HFF-Myc (cell line): ENCODE measurements at places on chromosomes 1 and 21.
A peak's percentile ranks its signal among the peaks of the same experiment; 100 is the strongest.

DNA sequence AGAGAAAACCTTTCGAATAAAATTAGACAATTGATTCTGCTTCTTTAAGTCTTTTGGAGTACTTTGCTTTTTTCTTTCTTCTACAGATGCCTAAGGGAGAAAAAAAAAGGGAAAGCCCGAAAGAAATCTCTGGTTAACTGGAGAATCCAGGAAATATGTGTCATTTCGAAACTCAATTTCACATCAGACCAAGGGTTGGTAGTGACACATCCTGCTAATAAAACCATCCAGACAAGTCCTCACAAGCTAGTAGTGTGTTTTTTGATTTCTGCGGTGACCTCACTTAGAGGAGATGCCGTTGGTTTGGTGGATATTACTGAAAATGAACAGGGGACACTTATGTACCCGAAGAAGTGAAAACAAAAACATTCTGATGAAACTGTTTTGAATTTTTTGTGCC, 726.5 kb upstream of the ADAMTS5 start:
- no peak for DNase-seq

- no peak for DNase-seq
These were observed 9.7 kb downstream of the SFT2D2 start for GRCh38 chr1:168235548-168235885.

DNA sequence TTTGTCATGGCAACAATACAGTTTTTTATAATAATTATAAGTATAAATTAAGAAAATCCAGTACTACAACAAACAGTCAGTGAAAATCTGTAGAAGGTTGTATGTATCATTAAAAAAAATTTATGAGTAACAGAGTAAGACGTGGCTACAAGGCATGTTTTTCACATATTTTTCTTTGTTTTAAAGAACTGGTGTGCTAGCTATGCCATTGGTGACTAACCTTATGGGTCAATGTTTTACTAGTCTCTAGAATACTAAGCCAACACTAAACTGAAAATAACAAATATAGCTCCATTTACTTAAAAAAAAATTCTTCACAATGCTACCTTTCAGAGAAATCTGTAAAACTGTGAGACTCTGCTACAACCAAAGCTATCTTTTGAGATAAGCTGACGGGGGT, 261.5 kb downstream of the ADGRL2 start:
- DNase-seq = no peak

GRCh38 chr1:64750875-64751274, 6.0 kb downstream of the RAVER2 start:
- DNase-seq = no peak

DNA sequence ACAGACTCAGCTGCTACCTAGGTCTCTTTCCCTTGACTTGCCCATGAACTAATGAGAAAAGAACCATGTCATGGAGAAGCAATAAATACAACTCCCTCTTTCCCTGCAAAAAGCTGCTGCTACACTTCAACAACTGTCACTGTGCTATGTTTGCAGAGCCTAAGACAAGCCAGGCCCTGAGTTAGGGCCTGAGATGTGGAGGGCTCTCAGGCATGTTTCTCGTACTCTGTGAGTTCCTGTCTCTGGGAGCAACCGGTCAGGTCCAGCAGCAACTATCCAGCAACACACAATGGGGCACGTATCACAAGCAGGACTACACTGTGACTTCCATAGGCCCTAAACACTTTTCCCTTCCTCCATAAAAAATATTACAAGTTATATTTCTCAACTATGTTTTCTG, 91.7 kb downstream of the JAK1 start:
- DNase-seq = no peak

DNA sequence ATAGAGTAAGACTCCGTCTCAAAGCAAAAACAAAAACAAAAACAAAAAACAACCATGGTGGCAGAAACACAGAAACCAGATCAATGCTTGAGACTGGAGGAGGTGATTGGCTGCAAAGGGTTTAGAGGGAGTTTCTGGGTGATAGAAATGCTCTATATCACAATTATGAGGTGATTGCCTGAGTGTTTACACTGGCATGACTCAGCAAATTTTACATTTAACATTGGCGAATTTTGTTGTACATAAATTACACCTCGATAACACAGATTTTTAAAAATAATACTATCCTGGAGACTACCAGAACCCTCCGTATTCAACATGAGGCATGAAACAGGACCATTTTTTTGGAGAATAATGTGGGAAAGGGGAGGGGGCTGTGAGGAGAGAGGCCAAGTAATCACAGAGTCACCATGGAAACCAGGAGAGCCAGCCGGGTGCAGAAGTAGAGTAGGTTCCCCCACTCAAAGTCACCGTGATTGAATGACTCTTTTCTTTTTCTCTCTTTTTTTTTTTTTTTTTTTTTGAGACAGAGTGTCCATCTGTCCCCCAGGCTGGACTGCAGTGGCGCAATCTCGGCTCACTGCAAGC, 24.3 kb downstream of the HEYL start:
- DNase-seq = no peak

GRCh38 chr1:93549811-93550210, 101.9 kb downstream of the FNBP1L start:
- no peak for DNase-seq

GRCh38 chr1:116908820-116909511, 750 bp upstream of the PTGFRN start:
- DNase-seq = no peak

DNA sequence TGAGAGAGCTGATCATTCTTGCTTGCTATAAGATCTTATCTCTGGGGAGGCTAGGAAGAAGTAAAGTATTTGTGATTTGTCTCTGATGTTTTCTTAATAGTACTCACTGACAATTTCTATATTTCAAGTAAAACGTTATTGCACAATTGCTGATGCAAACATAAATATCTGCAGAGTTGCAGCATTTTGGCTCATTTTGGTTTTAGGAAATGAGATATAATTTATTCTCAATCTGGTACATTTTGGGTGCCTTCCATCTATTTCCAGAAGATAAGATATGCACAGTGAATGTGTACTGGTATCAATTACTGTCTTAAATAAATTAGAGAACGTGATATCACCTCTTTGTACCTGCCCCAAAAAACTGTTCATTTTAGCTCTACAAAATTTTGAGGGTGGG, 1431.5 kb downstream of the BRINP3 start:
- DNase-seq = no peak

DNA sequence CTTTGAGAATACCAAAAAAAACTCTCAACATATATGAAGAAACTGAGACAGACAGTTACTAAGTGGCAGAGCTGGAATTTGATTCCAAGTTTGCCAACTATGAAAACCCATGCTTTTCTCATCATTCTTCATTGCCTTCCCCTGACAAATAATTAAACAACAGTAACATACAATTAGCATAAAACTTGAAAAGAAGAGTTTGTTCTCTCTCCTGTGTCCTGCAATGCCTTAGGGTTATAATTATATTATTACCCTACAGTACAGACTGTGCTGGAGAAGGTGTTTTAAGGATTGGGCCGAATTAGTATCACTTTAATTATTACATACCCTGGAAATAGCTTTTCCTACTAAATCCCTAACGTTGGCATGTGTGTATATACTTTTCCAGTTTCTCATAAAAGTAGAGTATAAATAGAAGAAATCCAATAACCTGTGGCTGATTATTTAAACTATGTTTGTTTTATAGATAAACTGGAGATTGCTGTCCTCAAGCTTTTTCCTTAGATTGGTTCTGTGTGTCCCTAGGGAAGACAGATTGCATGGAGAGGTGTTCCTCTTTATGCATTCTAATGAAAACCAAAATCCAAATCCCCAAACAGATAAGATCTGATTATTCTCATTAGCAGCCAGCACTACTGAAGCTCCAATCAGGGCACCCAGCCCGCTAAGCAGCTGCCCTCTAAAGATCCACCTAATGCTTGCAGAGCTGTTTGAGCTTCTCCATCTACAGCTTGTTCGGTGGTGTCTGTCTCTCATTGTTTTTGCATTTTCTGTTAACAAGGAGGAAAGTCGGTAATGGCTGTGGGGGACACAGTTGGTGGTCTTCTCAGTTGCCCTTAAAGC, 156.3 kb downstream of the TM2D1 start:
- no peak for DNase-seq

- DNase-seq = no peak
These were observed 6.7 kb upstream of the PTGER3 start for GRCh38 chr1:71054281-71054731.

DNA sequence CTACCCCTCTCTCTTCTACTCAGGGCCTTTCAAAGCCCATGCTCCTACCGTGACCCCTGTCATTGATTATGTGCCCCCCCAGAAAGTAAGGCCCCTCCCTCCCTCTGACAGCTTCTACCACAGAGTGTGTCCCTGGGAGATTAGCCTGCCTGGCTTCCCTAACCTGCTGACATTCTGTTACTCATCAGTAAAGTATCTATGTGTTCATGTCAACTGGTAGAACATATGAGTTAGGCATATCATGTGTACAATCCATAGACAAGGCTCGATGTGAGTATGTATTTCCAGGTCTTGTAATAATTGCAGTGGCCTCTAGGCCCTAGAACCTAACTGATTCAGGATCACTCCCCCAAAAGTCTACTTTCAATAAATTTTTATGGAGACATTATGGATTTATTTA, 120.0 kb downstream of the GIPC2 start:
- DNase-seq = no peak

DNA sequence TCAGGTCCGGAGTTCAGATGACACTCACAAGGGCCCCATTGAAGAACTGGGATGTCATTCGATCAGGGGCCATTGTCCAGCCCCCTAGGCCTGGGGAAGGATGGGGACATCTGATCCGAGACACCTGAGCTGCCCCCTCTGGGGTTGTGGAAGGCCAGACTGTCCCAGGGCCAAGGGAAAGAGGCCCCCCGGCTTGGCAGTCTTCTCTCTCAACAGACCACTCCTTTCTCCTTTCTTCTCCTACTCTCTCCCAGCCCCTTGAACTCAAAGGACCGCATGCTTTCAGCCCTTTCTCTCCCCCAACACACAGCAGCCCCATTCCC, 1.1 kb downstream of the S100A1 start:
- DNase-seq = no peak

- no peak for DNase-seq
These were observed 9.5 kb upstream of the TAS1R2 start for GRCh38 chr1:18868801-18869424.

DNA sequence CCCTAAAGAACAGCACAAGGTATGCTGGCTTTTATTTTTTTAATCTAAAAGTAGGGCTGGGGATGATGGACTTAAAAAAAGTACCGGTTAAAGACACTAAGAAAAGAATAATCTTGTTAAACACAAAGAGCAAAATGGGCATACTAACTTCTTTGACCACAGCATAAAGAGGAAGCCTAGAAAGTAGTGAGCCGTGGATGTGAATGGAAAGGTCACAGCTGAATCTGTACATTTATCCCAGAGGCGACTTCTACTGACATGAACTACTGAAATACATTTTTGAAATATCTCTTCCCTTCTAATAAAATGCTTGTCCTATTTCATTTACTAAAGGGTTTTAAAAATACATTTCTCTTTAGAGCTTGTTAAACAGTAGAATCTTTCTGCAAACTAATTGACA, 140.7 kb downstream of the SLC45A1 start:
- no peak for DNase-seq

- DNase-seq = no peak
These were observed 9.9 kb upstream of the CTBS start for GRCh38 chr1:84584126-84584525.

DNA sequence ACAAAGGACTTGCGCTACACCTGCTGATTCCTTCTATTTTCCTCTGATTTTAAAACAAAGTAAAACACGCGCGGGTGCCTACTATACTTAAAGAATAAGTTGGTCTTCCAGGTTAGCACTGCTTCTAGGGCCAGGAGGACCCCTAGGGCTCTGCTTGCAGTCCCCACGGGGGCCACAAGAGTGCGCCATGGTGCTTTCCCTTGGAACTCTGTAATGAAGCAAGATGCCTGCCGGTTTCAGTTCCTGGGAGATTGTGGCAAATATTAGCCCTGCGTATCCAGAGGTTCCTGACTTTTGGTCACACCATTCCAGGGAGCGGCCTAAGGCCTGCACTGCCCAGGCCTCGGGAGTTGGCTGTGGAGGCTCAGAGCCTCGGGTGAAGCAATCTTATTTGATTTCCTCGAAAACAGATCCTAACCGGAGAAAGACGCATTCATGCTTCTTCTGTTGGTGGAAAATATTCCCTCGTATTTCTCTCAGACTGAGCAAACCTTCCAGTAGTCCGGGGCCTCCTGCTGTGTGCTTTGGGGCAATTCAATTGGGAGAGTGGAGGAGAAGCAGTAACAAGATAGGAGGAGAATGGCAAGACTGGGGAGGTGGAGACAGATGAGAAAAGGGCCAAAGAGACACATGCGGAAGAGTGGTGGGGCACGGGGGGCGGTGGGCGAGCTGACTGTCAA, 25.3 kb downstream of the ADAM30 start:
- no peak for DNase-seq

GRCh38 chr1:28306301-28306949, 22.4 kb upstream of the MED18 start:
- no peak for DNase-seq

DNA sequence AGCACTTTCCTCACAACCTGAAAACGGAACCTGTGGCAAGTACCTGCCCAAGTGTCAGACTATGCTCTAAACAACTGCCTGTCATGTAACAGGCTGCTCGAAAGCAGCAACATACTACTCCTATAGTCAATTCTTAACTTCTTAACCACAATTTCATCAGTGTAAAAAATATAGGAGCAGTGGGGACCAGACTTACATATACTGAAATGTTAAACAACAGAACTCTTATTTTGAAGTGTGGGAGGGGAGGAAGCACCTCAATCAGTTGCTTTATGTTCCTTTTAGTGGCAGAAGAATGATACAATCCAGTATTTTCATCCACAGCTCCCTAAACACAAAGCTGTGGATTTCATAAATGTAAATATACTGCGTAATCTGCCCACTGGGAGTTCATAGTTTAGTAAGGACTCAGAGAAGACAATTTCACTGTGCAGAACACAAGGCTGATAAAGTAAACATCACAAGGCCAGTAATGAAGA, 44.2 kb downstream of the WLS start:
- DNase-seq = no peak

GRCh38 chr21:45974073-45975019, 7.2 kb upstream of the COL6A1 start:
- DNase-seq = peak; percentile 75

DNA sequence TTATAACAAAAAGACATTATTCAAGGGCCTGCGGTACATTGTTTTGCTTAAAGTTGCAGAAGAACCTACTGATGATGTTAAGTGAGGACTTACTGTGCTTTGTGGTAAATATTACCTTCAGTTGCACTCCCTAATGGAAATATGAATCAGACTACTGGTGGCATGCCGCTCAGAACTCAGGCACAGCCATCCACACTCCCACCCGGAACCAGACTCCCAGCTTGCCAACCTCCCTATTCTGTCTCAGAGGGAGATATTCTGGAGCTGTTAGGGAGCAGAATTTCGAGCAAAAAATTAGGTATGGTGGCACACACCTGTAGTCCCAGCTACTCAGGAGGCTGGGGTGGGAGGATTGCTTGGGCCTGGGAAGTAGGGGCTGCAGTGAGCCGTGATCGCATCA, 13.1 kb downstream of the PGBD5 start:
- no peak for DNase-seq

GRCh38 chr1:18954270-18955071, 2.0 kb downstream of the IFFO2 start:
- no peak for DNase-seq
